ENCODE measurements at places on chromosomes 5 and 9. TPM values are rescaled to one million over a fixed set of nuclear protein-coding genes. Genes with fewer than 3 reads are reported as not detected.
A peak's percentile ranks its signal among the peaks of the same experiment; 100 is the strongest.

The IL3 gene
- not detected for polyA plus RNA-seq

DNA sequence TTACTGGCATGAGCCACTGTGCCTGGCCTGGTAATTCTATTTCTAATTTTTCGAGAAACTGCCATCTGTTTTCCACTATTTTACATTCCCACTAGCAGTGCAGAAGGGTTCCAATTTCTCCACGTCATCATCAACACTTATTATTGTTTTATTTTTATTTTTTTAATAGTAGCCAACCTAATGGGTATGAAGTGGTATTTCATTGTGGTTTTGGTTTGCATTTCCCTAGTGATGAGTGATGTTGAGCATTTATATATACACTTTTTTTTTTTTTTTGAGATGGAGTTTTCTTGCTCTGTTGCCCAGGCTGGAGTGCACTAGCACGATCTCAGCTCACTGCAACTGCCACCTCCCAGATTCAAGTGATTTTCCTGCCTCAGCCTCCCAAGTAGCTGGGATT lies 28.3 kb downstream of the WWC1 start:
- no peak for DNase-seq

- DNase-seq = peak; percentile 68
Observed at GRCh38 chr5:36728697-36729543, 122.5 kb downstream of the SLC1A3 start.

- no peak for DNase-seq
Observed at GRCh38 chr9:87547671-87548081, 50.0 kb downstream of the DAPK1 start.

GRCh38 chr5:172503925-172504700 lies 49.8 kb upstream of the SH3PXD2B start:
- peak; percentile 28 for DNase-seq

- DNase-seq = no peak
Observed at GRCh38 chr5:82313016-82313415, 34.9 kb upstream of the RPS23 start.

DNA sequence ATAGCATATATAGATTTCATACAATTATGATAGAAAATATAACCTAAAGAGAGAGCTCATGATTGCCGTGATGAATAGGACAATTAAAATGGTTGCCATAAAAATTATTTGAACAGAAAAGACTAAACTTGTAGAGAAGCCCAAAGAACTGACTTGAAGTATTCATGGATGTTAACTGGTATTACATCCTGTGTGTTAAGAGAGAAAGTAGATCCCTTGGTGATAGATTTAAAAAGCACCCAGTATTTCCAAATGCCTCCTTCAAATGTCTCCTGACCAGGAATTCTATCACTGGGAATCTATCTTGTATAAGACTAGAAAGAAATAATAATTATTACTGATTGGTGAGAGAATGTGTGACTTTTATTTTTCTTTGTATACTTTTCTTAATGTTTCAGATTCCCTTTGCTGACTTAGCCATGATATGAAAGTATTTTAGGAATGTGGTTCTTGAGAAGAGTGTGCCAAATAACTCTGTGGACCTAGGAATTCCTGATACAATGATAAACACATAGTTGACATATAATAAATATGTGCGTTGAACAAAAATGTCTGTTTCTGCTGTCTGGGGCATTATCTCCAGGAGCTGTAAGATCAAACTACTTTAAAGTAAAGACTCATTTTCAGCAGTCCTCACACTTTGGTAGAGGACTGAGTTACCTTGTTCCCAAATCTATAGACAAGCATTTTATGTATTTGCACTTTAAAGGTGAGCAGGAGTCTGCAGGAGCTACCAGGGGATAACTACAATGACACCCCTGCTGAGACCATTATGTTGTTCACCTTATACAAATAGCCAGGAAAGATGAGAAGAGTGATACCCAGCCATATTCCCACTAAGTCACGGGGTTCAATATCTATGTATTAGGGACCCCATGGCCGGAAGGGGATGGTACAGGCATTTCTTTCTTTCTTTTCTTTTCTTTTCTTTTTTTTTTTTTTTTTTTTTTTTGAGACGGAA lies 211.1 kb upstream of the TLE4 start:
- no peak for DNase-seq

All from hindlimb muscle (tissue), 1 donor.